Right cardiac atrium (tissue), 5 donors: ENCODE measurements at places on chromosomes 11 and 22. TPM values are rescaled to one million over a fixed set of nuclear protein-coding genes. Genes with fewer than 3 reads are reported as not detected.

GRCh38 chr11:34198523-34198922 lies 93.1 kb downstream of the NAT10 start:
- no peak for DNase-seq

GRCh38 chr11:94211261-94211830 lies 82.7 kb downstream of the PANX1 start:
- no peak for DNase-seq

DNA sequence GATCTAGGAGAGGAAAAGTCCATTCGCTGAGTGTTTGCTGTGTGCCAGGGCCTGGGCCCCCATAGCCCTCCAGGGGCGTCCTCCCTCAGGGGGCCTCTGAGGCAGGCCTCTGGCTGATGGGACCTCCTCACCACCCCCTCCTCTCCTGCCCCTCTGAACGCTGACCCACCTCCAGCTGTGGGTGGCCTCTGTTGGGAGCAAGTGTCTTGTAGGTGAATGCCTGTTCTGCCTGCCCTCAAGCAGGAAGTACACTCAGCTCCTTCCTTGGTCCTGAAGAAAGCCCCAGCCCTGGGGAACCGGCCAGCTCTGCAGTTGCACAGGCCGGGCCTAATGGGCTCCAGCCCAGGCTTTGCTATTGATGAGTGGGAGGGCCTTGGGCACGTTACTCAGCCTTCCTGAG lies 3.5 kb downstream of the MYO7A start:
- DNase-seq = no peak

- no peak for DNase-seq
These were observed 4.4 kb upstream of the FAM181B start for GRCh38 chr11:82738091-82738490.

DNA sequence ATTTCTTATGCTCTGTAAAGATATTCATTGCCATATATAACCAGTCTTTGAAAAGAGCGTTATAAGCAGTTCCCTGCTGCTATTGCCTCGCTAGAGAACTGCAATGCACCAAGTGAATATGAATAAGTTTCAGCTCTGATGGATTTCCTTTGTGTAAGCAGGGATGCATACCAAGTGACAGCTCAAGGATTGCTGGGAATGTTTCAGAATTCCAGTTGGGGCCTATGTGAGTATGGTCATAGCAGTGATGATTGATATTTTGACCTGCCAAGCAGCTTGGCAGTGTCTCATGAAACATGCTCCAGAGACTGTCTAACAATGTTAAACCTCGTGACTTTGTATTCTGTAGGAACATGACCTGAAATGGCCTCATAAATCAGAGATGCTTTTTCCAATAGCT lies 312.6 kb downstream of the C11orf87 start:
- no peak for DNase-seq

Gene KLHDC7B
- total RNA-seq = 0.08 TPM
